ENCODE measurements at places on chromosomes 3 and 15.

DNA sequence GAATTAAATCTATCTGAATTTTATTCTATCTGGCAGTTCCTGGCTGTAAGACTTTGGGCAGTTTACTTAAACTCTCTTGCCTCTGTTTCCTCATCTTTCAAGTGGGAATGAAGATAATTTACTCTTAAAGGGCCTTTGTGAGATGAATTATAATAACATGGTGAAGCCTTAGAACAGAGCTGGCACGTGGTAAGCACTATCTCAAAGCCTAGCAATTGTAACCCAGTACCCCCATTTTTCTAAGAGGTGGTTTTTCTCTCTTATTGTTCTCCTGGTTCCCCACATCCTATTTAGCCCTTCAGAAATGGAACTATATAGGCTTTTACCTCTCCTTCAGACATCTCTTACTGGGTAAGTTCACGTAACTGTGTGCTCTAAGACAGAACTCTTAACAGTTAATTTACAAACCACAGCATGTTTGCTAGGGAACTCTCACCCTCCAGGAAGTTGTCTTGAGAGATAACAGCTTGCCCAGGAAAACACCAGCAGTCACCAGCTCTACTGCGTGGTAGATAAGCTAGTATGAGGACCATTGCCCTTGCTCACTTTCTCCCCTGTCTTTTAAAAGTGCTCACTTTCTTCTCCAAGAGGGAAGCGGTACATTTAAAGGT lies 12.3 kb upstream of the CRBN start:
- DNase-seq, result no peak

DNA sequence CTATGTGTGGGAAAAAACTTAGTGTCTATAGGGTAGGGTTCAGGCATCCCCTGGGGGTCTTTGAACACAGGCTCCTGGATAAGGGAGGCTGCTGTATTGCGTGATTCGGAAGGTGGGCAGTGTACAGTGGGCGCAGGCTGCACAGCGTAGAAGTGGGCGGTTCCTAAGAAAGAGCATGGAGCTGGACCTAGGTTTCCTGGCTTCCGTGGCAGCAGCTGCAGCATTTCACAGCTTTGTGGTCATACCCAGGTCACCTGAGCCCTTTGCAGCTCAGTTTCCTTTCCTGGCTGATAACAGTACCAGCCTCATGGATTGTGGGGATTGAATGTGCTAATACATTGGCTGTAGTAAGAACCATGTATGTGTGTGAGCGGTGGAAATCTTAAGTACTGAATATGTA lies 22.2 kb downstream of the CFAP100 start:
- no peak for DNase-seq

GRCh38 chr15:74906067-74906449 lies 593 bp downstream of the FAM219B start:
- no peak for DNase-seq

DNA sequence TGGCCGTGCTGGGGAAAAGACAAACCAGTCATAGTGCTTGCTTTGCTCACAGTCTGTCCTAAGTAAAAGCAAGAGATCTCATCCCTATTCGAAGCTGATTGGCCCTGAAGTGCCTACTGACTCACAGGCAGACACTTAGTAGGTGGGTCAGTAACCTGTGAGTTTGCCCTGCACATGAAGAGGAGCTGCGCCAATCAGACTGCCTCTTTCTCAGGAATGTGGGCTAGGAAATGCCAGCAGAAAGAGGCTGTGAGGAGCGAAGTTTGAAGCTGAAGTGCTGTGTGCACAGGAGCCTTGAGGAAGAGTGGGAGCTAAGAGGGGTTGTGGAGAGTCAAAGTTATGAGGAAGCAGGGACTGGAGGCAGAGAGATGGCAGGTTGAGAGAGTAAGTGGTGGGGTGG lies 126.8 kb downstream of the IL20RB start:
- DNase-seq, result no peak

DNA sequence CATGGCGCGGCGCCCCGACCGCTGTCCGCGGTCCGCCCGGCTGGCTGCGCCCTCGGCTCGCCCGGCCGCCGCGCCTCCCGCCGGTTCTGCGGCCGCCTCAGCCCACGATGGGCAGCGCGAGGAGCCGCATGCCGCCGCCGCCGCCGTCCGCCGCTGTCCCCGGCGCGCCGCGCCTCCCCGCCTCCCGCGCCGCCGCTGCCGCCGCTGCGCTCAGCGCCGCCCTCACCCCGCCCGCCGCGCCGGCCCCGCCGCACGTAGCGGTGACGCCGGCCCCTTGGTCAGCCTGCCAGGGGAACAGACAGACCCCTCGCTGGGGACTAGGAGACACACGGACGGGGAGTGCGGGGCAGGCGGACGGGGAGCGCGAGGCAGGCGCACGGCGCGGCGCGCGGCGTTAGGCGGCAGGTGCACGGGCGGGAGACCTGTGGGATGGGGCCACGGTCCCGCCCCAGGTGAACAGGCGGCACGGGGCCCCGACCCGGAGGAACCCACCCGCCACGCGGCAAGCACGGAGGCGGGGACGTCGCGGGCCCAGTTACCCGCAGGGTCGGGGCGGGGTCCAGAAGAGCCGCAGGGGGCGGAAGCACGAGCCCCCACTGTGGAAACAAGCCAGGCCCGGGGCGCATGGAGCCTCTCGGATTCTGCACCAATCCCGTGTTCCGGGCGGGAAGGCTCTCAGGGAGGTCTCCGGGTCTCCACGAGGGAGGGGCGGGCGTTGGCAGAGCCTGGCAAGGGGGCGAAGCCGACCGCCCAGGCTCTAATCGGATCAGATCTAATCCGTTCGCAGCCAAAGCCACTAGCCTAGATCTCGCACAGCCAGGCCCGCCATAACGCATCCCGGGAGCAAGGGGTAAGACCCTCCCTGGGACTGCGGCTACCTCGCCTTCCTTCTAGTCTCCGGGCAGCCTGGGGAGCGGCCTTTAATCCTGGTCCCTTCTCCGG lies at the start of gene CSPG5:
Gene CSPG5, minus strand, starts transcription at position 175 of the 942 bp plus-strand sequence. Its CDS starts 172 bp downstream, at position 3.
- no peak for DNase-seq

- DNase-seq, result no peak
These were observed 57.7 kb downstream of the BFSP2 start for GRCh38 chr3:133457465-133458067.

- no peak for DNase-seq
These were observed 615.3 kb downstream of the OTOL1 start for GRCh38 chr3:162111861-162112260.

GRCh38 chr3:179268400-179269051 lies 17.6 kb upstream of the KCNMB3 start:
- DNase-seq, result no peak

DNA sequence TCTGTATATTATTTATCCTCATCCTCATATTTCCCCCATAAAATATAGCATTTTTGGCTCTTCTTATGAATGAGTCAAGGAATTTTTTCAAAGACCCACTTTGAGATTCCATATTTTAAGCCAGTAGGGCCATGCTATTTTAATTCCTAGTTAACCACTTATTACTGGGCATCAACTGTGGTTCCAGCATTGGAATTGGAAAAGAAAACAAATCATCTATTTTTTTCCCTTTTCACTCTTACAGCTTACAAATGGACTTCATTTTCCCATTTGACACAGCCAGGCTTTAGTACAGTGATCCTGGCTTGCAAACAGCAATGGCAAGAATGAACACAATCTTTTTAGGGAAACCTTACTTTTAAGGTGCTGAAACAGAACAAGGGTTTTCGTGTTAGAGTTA lies 19.4 kb upstream of the PLCL2 start:
- DNase-seq, result no peak

DNA sequence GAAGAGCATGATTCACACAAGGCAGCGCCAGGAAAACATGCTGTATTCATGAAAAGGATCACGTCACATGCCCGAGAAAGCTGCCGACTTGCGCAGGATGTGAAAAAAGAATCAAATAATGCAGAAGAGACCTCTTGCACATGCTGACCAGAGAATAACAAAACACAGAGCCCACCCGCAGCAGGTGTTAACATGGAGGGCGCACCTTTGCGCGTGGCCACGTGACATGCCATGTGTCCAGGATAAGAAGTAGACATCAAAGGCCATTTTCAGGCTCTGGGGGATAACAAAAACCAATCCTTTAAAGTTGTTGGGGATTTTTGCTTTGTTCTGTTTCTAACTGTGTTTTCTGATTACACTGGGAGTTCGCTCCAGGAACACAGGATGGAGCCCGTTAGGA lies 1332.8 kb downstream of the ZPLD1 start:
- DNase-seq, result no peak

DNA sequence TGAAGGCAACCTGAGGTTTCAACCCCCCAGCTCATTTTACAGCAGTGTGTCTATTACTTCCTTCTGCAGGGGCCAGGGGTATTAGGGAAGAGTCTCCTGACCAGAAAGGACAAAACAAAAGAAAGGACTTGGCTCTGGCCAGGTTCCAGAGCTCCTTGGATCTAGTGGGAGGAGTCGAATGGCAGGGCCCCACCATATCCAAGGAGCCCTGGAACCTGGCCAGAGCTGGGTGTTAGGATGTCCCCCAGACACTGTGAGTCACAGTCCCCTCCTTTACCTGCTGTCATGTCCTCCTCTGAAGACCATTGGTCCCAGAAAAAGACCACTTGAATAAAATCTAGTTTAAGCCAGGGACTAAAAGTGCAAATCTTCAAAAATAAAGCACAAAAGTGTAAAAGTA lies 113.2 kb downstream of the EEFSEC start:
- no peak for DNase-seq

DNA sequence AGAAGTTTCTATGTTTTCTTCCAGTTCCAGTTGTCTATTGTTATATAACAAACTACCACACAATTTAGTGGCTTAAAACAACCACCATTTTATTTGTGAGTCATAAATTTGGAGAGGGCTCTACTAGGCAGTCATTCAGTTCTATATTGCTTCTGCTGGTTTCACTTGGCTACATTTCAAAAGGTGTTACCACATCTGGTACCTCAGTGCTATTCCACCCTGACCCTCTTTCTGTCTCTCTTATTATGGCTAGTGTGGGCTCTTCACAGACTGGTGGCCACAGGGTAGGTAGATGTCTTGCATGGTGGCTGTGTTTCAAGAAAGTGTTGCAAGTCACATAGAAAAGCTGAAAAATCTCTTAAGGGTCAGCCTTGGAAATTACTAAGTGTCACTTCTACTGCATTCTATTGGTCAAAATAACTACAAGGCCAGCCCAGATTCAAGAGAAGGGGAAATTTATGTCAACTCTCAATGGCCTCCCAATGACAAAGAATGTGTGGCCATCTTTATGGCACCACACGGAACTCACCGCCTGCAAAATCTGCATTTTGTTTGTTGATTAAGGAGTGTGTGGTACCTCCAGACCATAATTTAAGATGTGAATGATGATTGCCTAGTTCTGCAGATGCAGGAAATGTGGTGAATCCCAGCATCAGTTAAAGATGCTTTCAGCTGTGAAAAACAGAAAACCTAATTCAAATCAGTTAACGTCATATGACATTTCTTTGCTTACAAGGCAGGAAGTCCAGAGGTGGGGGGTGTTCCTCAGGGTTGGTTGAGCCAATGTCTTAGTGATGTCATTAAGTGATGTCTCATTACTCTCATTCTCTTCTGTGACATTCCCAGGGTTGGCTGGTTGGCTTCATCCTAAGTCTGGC lies 105.8 kb upstream of the RASGRP1 start:
- DNase-seq, result no peak

GRCh38 chr3:144127700-144128099 lies 156.1 kb downstream of the DIPK2A start:
- DNase-seq, result no peak

DNA sequence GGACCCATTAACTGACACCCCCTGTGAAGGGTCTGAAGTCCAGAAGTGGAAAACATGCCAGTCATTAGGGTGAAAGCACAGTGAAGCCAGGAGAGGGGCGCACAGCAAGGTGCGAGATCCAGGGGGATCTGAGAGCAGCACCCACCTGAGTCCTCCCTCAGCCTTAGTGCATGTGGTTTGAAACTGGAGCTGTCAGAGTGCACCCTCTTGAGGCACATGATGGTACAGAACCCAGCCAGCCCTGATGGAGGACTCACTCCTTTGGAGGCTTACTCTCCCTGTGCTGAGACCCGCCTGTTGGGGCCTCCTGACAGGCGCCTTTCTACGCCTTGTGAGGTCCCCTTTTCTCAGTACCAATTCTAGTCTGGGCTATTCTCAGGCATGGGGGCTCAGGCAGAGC lies 77.8 kb downstream of the IL20RB start:
- DNase-seq, result no peak

DNA sequence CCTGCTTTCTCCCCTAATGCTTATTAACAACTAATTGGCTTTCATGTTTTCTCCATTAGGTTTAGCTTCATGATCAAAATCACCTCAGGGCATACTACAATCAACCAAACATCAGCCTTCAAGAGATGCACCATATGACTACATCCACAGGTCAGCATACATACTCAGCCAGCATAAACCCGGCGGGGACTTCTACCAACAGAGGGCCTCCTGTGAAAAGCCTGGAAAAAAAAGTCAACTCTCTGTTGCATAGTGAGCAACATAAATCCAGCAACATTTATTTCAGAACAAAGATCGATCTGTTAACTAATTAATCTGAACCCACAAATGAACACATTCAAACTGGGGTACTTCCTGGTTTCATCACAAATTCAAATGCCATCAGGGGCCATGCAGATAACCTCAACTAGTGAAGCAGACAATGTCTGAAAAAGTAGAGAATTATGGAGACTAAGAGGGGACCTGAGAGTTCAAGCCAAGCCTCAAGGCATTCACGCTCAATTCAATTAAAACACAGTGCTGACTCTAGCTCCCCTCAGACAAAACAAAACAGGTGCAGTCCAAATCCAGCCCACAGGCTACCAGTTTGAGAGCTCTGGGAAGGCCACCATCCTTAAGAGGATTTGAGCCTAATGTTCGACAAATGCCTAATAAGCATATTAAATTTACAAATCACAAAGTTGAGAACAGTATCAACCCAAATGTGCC lies 124.5 kb downstream of the MAGI1 start:
- no peak for DNase-seq

DNA sequence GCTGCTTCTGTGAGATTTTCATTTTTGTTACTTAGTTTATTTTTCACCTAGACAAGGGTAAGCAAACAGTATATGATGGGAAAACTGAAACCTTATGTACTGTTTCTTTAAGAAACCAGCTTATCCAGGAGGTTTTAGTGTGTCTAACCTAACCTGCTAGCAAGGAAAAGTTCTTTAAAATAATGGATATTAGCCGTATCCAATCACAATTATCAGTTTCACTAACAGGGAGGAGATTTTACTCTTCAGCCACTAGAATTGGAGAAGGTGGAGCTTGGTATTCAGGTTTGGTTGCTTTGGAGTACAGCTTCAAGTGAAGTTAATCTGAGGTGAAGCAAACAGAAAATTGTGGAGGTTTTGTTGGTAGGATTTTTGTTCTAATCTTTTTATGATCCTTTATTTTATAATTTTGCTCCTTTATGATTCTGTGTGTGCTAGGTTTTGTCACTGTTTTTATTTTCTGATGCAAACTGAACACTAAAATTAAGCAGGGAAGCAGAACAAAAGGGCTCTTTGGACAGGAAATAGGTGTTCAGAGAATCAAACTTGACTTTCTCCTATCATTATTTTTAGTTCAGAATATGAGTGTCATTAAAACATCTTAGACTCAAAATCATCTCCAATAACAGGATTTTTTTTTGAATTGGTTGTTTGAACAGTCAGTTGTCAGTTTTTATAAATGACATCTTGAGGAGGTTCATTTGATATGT lies 13.0 kb downstream of the ZFAND6 start:
- no peak for DNase-seq

DNA sequence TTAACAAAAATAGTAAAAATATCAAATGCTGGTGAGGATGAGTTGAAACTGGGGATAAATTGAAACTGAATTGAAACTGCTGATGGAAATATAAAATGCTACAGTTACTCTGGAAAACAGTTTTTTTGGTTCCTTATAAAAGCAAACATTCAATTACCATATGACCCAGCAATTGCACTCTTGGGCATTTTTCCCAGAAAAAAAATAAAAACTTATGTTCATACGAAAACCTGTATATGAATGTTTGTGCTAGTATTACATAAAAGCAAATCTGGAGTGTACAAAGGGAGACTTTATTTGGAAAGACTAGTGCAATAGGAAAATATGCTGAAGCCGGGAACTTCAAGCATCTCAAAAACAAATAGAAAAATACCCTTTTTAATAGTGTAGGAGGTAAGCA lies 857.9 kb upstream of the CADM2 start:
- DNase-seq, result no peak
